Foreskin keratinocyte (primary cell): ENCODE measurements at places on chromosomes 1 and 21.

DNA sequence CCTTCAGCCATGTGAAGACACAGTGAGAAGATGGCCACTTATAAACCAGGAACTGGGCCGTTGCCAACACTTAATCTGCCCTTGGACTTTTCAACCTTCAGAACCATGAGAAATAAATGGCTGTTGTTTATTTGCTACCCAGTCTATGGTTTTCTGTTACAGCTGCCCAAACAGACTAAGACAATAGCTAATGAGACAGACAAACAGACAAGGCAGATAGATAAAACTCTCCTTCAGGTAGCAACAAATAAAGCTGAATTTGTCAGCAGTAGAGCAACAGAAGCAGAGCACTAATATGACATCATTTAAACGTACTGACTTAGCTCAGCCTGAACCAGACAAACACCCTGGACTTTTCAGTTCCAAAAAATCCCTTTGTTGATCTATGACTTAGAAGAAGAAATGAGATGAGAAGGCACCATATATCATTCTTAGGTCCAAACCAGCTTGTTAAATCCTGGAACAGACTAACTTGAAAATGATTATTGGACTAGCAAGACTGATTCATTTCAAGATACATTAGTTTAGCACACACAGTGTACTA lies 27.0 kb downstream of the ZZZ3 start:
- DNase-seq, result no peak

- peak; percentile 70 for DNase-seq
These were observed 50.9 kb upstream of the TRABD2B start for GRCh38 chr1:48048064-48048463.

- no peak for DNase-seq
These were observed 398.3 kb upstream of the POU3F1 start for GRCh38 chr1:38444770-38445442.

- no peak for DNase-seq
These were observed 17.7 kb downstream of the TINAGL1 start for GRCh38 chr1:31593770-31594632.
